ENCODE measurements at places on chromosomes 11 and 22. TPM values are rescaled to one million over a fixed set of nuclear protein-coding genes. Genes with fewer than 3 reads are reported as not detected.
A peak's percentile ranks its signal among the peaks of the same experiment; 100 is the strongest.

DNA sequence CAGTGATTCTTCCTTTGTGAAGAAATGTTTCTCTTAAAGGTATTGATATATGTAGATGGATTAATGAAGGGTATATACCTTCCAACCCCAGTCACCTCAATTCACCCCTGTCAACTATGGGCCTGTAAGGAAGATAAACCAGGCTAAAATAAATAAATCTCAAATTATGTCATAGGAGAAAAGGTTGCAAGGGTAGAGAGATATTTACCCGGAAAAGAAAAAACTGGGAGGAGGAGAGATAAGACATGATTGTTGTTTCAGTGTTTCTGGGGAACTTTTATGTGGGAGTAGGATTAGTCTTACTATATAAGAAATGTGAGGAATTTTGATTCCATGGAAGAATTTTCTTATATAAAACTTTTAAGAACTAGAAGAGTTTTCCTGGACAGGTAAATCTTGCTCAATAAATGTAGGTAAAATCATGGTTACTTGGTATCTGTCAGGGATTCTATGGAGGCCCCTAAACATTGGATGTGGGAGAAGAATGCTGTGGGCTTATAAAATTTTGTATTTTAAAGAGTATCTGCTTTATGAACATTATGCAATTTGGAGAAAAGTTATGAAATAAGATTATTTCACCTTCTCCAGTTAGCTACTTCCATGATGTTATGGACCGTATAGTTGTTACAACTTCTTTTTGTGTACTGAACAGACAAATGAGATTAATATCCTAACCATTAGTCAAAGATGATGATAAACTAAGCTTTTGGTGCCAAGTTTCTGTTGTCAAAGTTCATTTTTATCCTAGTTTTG lies 6.4 kb downstream of the YAP1 start:
- DNase-seq = no peak

SMIM35 gene
- total RNA-seq = not detected

SMTNL1 gene
- total RNA-seq = not detected

DNA sequence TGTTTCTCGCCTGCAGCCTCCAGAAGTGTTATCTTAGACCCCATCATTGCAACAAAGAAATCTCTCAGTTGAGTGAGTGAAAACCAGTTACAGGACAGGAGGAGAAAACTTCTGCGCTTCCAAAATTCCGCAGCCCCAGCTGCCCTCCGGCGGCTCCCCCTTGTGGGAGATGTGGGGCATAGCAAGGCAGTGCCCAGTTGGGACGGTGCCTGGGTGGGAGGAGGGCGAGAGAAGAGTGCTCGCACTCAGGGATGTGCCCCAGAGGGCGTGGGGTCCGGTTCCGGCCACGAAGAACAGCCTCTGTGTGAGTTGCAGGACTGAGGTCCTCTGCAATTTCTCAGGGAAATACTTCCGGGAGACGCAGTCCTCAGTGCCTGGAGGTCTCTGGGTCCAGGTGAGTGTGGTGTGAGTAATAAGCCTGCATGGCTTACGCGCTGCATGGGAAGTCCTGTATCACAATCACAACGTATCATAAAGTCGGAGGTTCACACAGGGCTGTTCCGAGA lies 87.0 kb upstream of the BLID start:
- peak; percentile 16 for DNase-seq

UPB1 gene
- total RNA-seq = not detected

DNA sequence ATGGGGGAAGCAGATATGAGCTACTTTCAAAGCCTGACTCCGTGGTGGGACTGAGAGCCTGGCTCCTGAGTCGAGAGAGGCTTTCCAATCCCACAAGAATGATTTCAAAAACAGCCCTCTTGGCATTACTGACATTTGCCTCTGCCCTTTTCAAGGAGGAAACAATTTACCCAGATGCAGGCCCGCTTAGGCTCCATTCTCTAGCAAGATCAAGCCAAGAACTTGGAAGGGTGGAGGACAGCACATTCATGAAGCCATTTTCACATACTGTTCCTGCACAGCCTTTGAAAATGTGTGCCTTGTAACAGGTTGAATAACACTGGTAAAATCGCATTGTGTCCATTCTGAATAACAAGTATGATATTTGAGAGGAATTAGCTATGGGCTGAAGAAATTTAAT lies 58.2 kb upstream of the EED start:
- DNase-seq = no peak

HEPACAM gene
- not detected for total RNA-seq

PRR5 gene
- 26.2 TPM for total RNA-seq
